ENCODE measurements at places on chromosomes 11 and 22.

- no peak for DNase-seq
Observed at GRCh38 chr11:44542372-44542771, 23.1 kb upstream of the CD82 start.

- DNase-seq = no peak
Observed at GRCh38 chr11:65780770-65781151, at the start of gene AP5B1. TSS of gene AP5B1 (minus strand) at chr11:65780976. CDS start at chr11:65780591, 385 bp downstream.

DNA sequence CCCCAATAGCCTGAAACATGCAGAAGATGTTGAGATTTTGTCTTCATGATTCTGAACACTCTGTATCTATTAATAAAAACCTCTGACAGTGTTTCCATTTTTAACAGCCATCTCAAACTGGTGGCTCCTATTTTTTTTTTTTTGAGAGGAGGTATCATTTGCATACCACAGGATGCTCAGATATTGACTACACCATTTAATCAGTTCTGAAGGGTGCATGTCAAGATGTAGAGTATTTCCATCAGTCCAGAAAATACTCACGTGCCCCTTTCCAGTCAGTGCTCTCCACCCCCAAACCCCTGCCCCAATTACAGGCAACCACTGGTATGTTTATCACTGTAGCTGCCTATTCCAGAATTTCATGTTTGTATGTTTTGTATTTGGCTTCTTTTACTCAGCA, 85.3 kb upstream of the SORL1-AS1 start:
- DNase-seq = no peak

GRCh38 chr11:45761659-45762058, 43.3 kb upstream of the SLC35C1 start:
- no peak for DNase-seq

GRCh38 chr11:19345848-19346681, 105.3 kb upstream of the E2F8 start:
- DNase-seq = no peak

- DNase-seq = no peak
Observed at GRCh38 chr11:108985236-108985944, 320.5 kb downstream of the DDX10 start.

GRCh38 chr11:47904048-47904447, 55.9 kb upstream of the NUP160 start:
- DNase-seq = no peak

DNA sequence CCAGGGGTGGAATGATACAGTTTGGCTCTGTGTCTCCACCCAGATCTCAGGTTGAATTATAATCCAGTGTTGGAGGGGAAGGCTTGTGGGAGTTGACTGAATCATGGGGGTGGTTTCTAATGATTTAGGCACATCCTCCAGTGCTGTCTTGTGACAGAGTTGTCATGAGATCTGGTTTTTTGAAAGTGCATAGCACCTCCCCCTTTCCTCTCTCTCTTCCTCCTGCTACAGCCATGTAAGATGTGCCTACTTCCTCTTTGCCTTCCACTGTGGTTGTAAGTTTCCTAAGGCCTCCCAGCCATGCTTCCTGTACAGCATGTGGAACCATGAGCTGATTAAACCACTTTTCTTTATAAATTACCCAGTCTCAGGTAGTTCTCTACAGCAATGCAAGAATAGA, 45.1 kb downstream of the THAP12 start:
- no peak for DNase-seq

DNA sequence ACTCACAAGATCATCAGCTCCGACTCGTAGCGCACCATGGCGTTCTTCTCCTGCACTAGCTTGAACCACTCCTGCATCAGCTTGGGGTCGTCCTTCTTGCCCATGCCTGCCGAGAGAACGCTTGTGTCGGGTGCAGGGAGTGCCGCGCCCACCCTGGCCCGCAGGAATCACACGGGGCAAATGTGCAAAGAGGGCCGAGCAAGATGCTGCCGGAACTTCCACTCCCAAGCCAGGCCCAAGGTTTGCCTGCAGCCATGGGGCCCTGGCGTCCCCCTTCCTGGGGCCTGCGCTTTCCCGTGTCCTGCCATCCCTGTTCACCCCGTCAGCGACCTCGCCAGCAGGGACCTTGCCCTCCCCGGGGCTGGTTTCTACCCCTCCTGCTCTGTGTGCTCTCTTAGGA, 16.9 kb upstream of the BID start:
- DNase-seq = no peak

- no peak for DNase-seq
Observed at GRCh38 chr11:41533761-41534160, 74.3 kb upstream of the LRRC4C start.

GRCh38 chr11:133383689-133384088, 148.6 kb downstream of the OPCML start:
- no peak for DNase-seq
